ENCODE measurements at places on chromosomes 3 and 15.

DNA sequence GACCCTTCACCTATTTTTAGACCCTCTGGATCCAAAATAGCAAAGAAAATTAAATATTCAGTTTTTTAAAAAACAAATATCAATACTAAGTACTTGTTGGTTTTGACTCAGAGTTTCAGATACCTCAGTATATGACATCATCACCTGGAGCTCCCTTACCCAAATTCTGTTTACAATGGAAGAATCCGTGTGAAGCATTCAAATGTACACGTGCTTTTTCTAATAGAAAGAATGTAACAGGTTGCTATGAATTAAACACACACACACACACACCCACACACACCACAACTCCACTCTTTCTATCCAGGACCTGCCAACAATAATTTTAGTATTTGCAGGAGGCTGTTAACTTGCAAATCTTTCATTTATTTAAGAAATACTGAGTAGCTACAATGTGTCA is 221.8 kb downstream of the THRB start:
- peak; percentile 5 for DNase-seq

GRCh38 chr3:15860014-15860934 is 62.5 kb upstream of the ANKRD28 start:
- peak; percentile 85 for DNase-seq

DNA sequence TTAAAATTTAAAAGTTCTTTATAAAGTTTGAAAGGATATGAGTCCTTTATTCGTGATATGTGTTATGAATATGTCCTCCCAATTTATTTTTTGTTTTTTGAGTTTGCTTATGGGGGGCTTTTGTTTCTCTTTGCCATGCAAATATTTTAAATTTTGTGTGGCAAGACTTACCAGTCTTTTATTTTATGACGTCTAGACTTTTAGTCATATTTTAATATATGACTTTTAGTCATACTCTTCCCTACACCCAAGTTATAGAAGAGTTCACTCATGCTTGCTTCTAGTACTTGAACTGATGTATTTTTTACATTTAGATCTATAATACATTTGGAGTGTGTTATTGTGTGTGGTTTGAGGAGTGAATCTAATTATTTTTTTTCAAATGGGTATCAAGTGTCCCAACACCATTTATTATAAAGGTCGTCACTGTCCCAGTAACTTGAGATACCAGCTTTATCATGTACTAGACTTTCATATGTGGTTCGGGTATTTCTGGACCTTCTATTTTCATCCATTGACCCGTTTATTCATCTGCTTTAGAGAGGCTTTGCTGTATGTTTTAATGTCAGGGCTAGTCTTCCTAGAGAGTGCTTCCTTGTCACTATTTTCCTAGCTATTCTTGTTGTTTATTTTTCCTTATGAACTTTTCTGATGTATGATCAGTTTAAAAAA is 755 bp downstream of the PARP15 start:
- no peak for DNase-seq

DNA sequence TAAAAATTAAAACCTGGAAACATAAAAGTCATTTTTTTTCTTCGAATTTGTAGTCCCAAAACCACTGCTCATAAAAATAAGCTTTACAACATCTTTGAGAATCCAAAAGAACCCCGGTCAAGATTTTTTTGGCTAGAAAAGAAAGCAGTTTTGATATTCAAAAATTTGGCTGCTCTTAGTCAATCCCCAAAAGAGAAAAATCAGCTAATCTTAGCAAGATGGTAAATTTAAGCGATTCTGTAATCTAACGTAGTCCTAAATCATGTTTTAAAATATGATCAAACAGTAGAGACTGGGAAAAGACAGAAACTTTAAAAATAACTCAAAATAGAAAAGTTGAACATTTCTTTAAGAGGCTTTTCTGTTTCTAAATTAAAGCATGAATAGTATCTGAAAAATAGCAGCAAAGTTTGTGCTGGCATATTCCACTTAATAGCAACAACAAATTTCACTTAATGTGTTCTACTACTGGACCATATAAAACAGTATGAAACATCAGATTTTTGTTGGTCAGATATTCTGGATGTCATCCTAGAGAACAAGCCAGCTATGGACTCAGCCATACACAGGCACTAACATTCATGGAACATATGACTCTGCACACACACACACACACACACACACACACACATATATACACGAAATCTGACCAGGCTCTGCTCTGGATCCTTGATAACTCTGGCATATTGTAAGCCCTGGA is 19.1 kb upstream of the NR2F2 start:
- no peak for DNase-seq

DNA sequence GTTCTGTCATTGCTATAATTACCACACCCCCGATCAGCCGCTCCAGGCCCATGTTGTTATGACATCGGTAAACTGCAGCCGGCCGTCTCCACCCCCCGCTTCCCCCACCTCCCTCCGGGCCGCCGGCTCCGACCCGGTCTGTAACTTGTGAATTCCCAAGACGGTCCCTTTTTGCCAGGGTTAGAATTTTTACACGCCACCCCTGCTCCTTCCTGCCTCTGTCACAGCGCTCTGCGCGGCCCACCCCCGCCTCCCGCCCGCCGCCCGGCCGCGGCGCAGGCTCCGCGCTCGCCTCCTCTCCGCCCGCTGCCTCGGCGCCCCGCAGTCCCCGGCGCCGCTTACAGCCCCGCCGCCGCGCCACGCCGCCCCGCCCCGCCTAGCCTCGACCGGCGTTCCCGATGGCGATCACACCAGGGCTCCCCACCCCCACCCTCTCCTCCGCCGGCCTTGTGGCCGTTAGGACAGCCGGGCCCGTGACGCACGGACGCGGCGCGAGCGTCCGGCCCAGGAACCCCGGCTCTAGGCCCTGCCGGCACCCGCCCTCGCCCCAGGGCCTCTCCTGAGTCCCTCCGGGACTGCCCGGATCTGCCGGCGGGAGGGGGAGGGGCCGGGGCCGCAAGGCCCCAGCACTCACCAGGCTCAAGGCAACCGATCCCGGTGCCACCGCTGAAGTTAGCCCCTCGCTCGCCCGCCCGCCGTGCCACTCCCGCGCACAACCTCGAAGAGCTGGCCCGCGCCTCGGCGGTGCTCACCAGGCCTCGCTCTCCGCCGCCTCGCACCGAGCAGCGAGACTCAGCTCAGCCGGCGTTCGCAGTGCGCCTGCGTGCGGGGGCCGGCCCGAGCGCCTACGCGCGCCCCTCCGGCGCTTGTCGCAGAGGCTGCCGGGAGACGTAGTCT is at the start of gene KPNA1:
Gene KPNA1 (minus strand): TSS at position 817 of the 897 bp plus-strand sequence. CDS start 18,374 bp downstream, outside the sequence.
- DNase-seq = peak; percentile 91

GRCh38 chr15:21262851-21263425 is 177.4 kb downstream of the POTEB3 start:
- DNase-seq = no peak

DNA sequence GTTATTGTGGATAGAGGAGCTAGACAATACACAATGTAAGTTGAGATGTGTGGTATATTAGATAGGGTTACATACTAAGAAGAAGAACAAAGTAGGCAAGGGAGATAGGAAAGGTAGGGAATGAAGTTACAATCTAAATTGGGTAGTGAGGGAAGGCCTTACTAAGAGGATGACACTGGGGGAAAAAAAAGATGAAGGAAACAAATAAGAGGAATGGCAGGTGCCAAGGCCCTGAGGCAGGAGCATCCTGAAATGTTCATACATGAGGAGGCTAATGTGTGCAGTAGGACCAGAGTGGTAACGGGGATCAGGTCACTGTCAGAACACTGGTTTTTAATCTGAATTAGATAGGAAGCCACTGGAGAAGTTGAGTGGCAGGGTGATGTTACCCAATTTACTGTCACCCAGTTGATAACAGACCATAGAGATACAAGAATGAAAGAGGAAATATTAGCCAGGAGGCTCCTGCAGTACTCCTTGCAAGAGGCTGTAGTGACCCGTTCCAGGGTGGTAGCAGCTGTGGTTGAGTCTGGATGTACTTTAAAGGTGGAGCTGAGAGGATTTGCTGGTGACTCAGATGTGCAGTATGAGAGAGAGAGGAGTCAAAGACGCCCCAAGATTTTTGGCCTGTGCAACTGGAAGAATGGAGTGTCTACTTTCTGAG is 14.4 kb downstream of the RTP1 start:
- no peak for DNase-seq

DNA sequence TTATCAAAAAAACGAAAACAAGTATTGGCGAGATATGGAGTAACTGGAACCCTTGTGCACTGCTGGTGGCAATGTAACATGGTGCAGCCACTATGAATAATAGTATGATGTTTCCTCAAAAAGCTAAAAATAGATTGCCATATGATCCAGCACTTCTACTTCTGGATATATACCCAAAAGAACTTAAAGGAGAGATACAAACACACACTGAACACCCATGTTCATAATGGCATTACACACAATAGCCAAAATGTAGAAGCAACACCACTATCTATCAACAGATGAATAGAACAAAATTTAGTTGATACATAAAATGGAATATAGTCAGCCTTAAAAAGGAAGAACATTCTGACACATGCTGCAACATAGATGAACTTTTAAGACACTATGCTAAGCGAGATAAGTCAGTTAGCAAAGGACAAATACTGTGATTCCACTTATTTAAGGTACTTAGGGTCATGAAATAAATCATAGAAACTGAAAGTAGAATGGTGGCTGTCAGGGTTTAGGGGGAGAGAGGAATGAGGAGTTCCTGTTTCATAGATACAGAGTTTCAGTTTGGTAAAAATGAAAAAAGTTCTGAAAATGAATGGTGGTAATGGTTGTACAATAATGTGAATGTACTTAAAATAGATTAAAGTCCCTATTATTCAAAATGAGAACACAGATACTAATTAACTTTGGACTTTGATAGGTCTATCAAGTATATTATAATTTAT is 59.4 kb upstream of the IMPG2 start:
- no peak for DNase-seq

DNA sequence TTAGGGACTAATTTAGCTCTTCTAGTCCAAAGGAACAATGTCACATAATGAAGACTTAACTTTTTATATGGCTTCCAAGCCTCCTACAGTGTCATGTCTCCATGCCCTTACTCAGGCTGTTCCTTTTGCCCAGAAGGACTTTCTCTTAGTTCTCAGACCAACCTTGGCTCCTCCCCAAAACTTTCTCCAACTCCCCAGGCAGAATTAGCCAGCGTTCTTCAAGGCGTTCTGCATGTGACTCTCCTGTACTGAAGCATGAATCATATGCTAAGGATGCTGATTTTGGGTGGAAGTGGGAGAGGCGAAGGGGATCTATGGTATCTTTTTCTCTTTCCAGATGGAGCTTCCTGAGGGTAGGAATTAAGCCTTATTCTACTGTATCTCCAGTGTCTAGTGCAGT is 335.1 kb upstream of the ICE2 start:
- DNase-seq = no peak

GRCh38 chr3:188365184-188365583 is 211.2 kb downstream of the LPP start:
- no peak for DNase-seq

DNA sequence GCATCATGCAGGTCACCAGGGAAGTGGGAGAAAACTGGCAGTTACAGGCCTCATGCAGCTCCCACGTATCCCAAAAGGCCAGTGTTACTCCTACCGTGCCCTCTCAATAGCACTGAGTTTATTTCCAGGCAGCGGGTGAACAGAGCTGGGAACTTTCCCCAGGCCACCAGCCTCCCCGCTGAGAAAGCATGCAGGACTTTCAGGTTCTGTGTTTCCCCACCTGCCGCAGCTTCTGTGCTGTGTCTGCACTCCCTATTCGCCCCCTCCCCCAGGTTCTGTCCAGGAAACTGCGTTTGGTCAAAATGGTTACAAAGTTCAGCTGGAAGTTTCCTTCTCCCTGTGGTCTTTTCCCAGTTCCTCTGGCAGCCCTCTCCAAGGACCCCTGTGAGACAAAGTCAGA is 21.4 kb downstream of the NEK11 start:
- DNase-seq = no peak

- DNase-seq = no peak
These were observed 39.2 kb downstream of the ACAA1 start for GRCh38 chr3:38097446-38098375.

- DNase-seq = no peak
These were observed 94.7 kb downstream of the TNIK start for GRCh38 chr3:171365489-171365888.

GRCh38 chr3:39260957-39261356 is 18.9 kb downstream of the CX3CR1 start:
- peak; percentile 1 for DNase-seq

DNA sequence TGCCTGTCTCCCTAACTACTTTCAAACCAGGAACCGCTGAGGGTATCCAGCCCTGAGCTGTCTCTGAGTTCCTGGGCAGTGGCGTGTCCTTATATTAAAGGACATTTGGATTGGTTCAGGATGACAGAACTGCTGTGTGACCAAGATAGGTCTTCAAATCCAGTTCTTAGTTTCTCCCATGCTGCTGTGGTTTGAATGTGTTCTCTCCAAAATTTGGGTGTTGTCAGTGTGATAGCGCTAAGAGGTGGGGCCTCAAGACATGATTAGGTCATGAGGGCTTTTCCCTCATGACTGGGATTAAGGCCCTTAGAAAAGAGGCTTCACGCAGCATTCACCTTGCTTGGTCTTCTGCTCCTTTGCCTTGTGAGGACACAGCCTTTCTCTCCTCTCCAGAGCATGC is 376.5 kb upstream of the TPM1 start:
- DNase-seq = no peak

- peak; percentile 58 for DNase-seq
These were observed at the start of gene CAMKV for GRCh38 chr3:49869525-49870126. TSS of gene CAMKV (minus strand) at chr3:49869906. CDS start at chr3:49862388, 7,518 bp downstream.

- no peak for DNase-seq
These were observed 18.1 kb upstream of the ZBED2 start for GRCh38 chr3:111613294-111613693.

- peak; percentile 7 for DNase-seq
These were observed 191.6 kb downstream of the SV2B start for GRCh38 chr15:91291673-91292072.
